Activated naive CD8-positive, alpha-beta T cell treated with anti-CD3 and anti-CD28 coated beads for 36 hours (primary cell): ENCODE measurements at places on chromosomes 5 and 9. TPM values are rescaled to one million over a fixed set of nuclear protein-coding genes. Genes with fewer than 3 reads are reported as not detected.

Gene CDKN2A
- 0.97 TPM for total RNA-seq

Gene SMIM33
- 0.16 TPM for total RNA-seq

Gene ZFP2
- 0.32 TPM for total RNA-seq

Gene RLN2
- 5.1 TPM for total RNA-seq

Gene SPINK13
- total RNA-seq = not detected

Gene HINT2
- 65.0 TPM for total RNA-seq

Gene EPB41L4A
- 0.06 TPM for total RNA-seq

Gene DDX4
- not detected for total RNA-seq

Gene OBP2B
- total RNA-seq = not detected

Gene ZNF483
- total RNA-seq = 1.5 TPM

Gene KIAA1958
- total RNA-seq = 8.8 TPM

DNA sequence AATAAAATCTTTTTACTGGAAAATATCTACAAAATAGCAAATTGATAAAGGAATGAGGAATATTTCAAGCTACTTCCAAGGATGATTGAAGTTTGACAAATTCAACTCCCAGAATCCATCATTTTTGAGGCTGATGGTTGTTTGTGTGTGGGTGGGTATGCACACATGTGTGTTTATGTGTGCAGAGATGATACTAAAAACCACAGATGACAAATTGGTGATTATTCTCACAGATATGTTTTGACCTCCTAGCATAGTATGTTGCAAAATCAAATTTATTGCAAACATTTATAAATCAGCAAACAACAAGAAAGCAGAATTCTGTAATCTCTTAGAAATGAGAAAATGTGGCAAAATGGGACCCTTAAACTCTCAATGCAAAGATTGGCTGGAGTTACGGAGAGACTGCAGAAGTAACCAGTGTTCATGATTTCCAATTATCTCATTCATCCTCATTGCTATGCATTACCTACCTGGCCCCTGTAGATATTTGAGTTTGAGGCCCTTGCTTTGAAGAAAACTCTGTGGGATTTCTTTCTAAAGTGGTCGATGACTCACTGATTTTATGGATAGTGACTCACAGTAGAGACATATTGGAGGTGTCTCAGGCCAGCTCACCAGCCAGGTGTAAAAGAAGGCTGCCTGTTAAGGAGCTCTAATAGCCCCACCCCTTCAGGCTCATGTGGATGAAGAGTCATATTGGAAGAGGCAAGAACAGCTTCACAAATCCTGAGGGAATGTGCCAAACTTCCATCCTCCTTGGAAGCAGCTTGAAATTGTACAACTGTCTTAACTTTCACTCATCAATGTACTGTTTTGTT is 44.6 kb upstream of the TMC1 start:
- peak; percentile 40 for DNase-seq

GRCh38 chr5:94374336-94374735 is 244.1 kb downstream of the KIAA0825 start:
- no peak for DNase-seq

- DNase-seq = no peak
These were observed 10.7 kb downstream of the PBX3 start for GRCh38 chr9:125757834-125758233.

GRCh38 chr5:153655201-153655510 is 164.7 kb downstream of the GRIA1 start:
- no peak for DNase-seq

DNA sequence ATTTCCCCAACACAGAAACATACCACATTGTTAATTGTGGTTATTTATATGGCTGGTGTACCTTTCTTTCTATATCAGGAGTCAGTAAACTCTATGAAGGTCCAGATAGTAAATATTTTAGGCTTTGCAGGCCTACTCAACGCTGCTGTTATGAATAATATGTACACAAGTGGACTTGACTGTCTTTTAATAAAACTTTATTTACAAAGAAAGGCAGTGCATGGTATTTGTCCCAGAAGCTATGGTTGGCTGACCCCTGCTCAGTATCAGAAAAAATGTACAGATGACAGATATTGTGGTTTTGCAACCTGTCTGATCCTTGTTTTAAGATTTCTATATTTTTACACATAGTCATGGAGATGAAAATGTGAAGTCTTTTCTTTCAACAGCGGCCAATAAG is 5.7 kb downstream of the MTRR start:
- DNase-seq = no peak

DNA sequence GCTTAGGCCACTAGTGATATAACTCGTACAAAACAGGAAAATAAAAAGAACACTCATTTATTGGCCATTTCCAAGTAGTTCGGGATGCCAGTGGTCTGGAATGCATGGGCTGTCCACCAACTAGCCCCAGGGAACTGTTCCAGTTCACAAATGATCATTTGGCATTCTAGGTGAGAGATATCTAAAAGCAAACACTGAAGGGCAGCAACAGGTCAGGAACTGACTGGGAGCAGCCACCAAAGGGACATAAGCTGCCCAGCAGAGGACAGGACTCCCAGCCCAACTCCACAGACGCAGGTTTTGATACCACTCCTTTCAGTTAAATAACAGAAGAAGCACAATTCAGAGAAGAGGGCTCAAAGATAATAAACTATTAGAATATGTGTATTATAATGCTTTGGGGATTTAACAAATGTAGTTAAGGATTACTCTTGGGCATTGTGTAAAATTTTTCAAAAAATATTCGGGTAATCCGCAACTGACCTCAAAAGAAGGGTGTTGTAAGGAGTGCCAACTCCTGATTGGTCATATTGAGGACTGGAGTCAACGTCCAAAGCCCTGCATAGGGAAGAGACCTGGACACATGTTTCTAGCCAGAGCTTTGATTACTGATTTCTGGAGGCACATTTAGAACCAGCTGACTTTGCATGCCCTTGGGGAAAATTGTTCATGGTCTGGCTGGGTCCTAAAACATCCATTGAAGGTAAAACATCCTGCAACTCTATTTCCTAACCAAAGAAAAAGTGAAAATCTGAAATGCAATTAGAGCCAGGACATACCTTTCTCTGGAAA is 320.0 kb downstream of the DNAH5 start:
- no peak for DNase-seq

GRCh38 chr9:12694013-12694412 is 828 bp downstream of the TYRP1 start:
- DNase-seq = no peak

- DNase-seq = no peak
These were observed 192.8 kb downstream of the FBN2 start for GRCh38 chr5:128345247-128345646.

GRCh38 chr5:169162407-169162806 is 138.5 kb downstream of the SLIT3 start:
- DNase-seq = no peak

DNA sequence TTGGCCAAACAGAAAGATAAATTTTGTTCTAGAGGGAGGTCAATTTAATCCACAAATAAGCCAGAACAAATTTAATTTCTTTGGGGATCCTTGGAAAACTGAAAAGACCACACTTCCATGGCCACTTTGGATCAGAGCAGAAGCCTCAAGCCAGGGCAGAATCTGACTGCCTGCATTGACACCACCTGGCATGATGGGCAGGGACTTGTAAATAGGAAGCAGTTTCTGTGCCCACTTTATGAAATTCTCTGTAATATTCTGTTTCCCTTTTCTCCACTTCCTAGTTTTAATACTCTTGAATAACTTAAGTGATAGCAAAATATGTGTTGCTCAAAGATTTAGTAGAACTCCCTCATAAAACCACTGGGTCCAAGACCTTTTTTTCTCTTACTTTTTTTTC is 6.7 kb upstream of the TMEM252 start:
- DNase-seq = no peak

- DNase-seq = no peak
These were observed 298.5 kb upstream of the CDH18 start for GRCh38 chr5:20286512-20286911.

DNA sequence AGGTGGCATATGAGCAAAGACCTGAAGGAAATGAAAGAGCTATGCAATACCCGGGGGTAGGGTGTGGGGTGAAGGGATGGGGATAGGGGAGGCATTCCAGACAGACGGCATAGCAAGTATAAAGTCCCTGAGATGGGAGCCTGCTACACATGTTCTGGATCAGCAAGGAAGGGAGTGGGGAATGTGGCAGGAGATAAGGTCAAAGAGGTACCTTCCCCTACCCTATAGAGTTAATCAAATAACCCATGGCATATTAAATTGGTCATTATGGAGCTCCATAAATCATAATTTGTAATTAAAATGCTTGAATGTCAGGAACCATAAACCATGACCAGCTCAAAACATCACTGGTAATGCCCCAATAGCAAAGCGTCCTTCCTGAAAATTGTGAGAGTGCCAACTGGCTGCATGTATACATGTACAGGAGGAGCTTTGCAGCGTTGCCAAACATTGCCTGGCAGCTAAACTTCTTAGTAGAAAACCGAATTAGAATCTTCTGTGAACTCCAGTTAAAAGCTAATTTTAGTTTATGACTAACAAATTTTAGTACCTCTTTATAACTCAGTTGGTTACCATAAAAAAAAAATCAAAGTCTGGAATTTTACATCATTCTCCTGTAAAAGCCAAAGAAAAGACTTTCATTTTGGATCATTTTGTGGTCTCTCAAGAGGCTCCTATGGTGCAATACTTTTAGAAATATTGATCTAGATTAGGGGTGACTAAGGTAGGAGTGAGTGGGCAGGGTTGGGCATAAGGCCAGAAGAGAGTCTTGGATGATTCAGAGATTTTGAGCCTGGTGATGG is 4.7 kb downstream of the DNAI1 start:
- peak; percentile 50 for DNase-seq

- peak; percentile 56 for DNase-seq
These were observed 129.0 kb downstream of the COL23A1 start for GRCh38 chr5:178461004-178461730.

DNA sequence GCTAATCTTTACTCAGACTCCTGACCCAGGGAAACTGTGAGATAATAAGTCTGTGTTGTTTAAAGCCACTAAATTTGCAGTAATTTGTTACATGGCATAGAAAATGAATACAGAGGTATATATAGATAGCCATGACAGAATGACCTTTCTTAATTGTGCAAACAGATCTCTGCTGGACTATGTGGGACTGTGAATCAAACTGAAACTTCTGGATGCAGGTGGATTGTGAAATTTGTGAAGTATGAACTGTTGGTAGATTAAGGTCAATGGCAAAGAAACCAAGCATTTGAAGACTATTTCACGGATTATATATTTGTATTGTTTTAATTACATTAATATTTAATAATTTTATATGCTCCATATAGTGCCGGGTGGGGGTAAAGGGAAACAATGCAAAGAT is 52.2 kb upstream of the GPR151 start:
- DNase-seq = no peak

DNA sequence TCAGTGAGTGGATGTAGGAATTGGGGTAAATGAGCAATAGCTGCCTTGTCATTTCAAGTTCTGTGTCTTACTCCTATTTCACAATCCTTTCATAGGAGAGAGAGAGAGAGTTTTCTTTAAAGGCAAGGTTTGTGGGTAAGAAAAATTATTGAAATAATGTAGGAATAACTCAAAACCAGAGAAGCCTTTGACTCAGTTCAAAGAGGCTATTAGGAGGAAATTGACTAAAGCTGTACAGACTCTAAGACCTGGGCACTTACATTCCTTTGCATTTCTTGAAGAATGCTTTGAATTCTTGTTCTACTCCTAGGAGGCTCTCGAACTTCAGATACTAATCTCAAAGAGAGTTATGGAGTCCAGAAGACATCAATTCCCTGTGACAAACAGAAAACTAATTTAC is 257.1 kb downstream of the FBXL7 start:
- no peak for DNase-seq

- DNase-seq = no peak
These were observed 52.2 kb downstream of the NR6A1 start for GRCh38 chr9:124718928-124719327.

DNA sequence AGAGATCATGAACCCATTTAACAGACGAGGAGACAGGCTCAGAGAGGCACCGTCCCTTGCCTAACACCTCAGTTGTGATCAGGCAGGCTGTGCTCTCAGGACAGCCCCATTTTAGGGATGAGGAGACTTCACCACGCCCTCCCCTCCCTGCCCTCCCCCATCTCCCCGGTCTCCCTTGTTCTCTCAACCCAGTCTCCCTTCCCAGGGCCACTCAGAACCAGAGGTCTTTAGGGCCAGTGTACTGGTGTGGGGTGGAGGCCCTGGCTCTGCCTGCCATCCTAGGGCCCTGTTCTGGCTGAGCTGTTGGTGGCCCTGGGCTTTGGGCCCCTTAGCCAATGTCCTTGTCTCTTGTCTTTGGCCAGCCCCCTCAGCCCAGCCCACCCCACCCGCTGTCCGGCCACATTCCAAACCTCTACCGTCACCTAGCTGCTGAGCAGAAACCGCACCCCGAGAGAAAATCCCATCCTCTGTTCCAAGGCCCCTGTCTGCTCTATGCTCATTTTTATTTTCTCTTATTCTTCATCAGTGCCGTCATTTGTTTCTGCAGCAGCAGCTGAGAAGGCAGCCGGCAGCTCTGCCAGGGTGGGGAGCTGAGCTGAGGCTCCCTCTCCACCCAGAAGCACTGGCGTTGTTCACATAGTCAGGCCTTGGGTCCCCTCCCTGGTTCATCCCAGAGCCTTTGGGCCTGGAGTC is 33.9 kb downstream of the OLFML2A start:
- no peak for DNase-seq

DNA sequence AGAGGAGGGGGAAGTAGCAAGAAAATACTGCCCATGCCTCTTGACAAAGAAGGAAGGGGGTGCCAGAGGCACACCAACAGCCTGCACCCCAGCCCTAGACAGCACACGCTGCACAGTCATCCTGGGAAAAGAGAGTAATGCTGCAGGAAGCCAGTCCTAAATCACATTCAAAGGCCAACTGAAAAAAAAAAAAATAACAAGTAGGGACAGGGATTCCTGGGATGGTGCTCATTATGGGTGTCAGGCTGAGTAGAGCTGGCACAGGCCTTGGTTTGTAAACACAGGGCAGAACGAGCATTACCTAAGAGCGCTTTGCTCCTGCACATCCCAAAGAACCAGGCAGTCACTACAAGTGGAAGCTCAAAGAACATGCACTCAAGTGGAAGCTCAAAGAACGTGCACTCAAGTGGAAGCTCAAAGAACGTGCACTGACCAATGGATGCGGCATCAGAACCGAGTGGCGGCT is 7.8 kb downstream of the RAPGEF1 start:
- DNase-seq = no peak

DNA sequence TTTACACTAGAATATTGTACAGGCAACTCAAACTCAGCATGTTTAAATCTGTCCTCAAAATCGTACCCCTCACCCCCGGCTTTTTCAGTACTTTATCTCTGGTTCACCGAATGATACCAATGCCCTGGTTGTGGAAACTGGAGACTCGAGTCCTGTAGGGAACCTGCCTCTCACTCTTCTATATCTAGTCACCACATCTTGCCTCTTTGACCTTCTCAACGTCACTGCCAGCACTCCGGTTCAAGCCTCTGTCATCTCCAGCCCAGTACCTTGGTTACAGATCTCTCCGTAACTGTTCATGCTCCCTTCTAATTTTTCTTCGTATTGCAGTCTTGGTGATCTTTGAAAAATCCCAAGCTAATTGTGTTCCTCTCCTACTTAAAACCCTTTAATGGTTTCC is 6.7 kb downstream of the SLC44A1 start:
- DNase-seq = no peak

- DNase-seq = no peak
These were observed 220.3 kb upstream of the ST8SIA4 start for GRCh38 chr5:101123363-101123762.
